ENCODE measurements at places on chromosomes 5 and 9.

GRCh38 chr9:105908069-105908468 is 213.7 kb downstream of the TMEM38B start:
- DNase-seq = no peak

DNA sequence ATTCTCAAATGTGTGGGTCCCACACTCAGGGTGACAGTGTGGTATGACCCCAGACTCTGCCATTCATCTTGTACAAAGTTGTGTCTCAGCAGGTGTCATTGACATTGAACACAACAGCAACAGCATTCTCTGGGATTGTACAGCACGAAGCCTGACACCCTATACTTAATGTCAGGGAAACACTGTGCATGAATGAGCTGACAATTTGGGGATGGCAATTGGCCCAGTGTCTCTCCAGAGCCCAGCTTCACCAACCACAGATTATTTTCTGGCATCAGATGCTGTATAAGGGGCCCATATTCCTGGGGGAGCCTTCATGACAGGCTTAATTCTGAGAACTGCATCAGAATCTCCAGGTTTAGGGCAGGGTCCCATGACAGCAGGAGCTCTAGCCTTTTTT is 143.2 kb downstream of the GCNT1 start:
- DNase-seq = no peak

DNA sequence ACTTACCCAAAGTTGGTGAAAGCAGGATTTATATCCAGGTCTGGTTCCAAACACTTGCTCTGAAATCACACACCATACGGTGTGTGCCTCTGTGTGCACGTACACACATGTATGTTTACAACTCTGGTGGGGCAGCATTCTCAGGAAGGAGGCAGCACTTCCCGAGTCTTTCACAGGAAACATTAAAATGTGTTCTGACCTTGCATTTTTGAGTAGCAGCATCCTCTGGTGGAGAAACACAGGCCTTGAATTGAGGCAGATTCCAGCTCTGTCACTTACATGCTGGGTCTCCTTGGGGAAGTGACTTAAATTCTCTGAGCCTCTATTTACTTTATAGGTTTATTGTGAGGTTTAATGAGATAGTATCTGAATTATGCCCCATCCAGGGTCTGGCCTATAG is 126.4 kb downstream of the RGS3 start:
- DNase-seq = peak; percentile 56

- DNase-seq = no peak
These were observed 647.1 kb upstream of the KLF4 start for GRCh38 chr9:108136656-108137055.

GRCh38 chr5:146307796-146308195 is 30.8 kb upstream of the POU4F3 start:
- no peak for DNase-seq

- DNase-seq = peak; percentile 53
These were observed 17.0 kb upstream of the CDK20 start for GRCh38 chr9:87991151-87991870.

GRCh38 chr5:75510417-75510835 is 1.0 kb downstream of the CERT1 start:
- DNase-seq = peak; percentile 75

DNA sequence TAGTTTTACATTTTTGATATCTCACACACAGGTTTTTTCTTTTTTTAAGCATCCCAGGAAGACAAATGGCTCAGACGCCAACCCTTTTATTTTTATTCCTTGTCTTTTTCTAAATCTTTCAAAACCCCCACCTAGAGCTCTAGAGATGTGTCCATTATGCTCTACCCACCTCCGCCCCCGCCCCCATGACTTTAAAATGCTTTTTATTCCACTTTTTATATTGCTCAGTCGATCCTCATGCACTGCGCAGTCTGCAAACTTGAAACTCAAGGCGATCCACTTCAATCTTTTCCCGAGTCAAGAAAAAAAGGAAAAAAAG is 411 bp upstream of the MAT2B start:
- no peak for DNase-seq

DNA sequence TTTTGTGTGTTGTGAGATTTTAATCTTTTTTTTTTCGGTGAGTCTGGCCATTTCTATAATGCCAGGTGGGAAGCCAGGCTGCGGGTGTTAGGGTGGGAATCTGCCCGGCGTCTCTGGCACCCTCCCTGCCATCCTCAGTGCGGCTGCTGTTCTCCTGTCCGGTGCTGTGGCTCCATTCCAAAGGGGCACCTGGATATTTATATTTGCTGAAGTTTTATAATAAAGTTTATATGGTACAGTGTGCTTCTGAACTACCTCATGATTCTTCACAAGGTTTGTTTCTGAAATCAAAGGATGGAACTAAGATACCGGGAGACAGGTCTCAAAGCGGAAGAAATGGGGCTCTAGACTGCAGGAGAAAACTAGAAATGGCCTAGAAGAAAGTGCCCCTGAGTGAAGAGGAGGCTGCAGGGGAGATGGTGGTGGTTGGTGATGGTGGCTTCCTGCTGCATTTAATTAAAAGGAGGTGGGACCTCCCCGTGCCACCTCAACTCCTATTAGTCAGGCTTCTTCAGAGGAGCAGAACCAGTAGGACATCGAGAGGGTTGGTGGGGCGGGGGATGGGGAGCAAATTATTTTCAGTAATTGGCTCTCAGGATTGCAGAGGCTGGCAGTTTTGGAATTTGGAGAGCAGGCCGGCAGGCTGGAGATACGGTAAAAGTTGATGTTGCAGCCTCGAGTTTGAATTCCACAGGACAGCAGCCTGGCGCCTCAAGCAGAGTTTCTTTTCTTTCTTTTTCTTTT is 102.2 kb upstream of the ICE1 start:
- no peak for DNase-seq

DNA sequence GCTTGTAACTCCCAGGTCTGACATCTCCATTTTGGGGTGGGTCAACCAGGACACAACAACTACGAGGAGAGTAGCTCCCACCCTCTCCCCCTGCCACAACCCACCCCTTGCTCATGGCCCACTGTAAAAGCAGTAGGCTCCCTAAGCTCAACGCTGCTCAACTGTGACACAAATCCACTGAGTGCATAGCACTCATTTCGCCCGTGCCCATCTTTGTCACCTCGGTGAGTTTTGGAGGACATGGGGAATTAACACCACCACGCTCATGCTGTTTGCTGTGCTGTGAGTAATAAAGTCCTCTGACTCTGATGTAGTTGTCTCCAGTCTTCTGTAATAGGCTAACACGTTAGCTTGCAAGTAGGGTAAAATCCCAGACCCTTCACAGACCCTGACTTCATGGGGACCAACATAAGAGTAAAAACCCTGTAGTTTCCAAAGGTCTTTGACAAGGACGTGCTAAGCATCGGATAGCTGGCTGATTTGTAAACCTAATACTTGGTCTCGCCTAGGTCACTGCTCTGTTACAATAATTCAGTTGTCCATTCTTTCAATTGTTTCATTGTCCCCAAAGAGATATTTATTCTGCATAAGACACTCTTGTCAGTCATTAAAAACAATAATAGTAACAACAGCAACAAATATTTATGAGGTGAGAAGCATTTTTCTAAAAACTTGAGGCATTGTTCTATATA is 7.7 kb downstream of the PLGRKT start:
- no peak for DNase-seq

Measured in tongue (tissue), 3 donors.